ENCODE measurements at places on chromosomes 1 and 21.

GRCh38 chr1:57162607-57163261, 196.9 kb upstream of the C8B start:
- no peak for DNase-seq

- DNase-seq, result no peak
Measured at GRCh38 chr1:77768006-77768405, 8.4 kb upstream of the USP33 start.

GRCh38 chr1:217620814-217621213, 10.1 kb downstream of the GPATCH2 start:
- no peak for DNase-seq

GRCh38 chr1:245575710-245576109, 420.9 kb downstream of the KIF26B start:
- DNase-seq, result no peak

DNA sequence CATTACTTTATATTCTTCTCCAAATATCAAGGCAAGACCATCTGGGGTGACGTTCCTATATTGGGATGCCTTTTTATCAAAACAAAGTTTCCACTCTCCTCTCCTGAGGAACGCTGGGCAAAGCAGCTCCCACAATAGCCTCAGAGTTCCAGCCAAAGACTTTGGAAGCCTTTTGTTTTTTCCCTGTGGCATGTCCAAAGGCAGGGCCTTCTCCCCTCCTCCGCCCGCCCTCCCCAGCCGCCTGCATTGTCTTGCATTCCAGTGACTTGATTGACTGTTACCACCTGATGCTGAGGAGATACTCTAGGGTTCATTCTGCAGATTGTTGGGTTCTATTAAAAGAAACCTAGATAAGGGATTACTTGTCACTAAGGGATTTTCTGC, 43.5 kb downstream of the PROX1 start:
- no peak for DNase-seq

GRCh38 chr21:14825514-14825974, 239.3 kb downstream of the NRIP1 start:
- no peak for DNase-seq

DNA sequence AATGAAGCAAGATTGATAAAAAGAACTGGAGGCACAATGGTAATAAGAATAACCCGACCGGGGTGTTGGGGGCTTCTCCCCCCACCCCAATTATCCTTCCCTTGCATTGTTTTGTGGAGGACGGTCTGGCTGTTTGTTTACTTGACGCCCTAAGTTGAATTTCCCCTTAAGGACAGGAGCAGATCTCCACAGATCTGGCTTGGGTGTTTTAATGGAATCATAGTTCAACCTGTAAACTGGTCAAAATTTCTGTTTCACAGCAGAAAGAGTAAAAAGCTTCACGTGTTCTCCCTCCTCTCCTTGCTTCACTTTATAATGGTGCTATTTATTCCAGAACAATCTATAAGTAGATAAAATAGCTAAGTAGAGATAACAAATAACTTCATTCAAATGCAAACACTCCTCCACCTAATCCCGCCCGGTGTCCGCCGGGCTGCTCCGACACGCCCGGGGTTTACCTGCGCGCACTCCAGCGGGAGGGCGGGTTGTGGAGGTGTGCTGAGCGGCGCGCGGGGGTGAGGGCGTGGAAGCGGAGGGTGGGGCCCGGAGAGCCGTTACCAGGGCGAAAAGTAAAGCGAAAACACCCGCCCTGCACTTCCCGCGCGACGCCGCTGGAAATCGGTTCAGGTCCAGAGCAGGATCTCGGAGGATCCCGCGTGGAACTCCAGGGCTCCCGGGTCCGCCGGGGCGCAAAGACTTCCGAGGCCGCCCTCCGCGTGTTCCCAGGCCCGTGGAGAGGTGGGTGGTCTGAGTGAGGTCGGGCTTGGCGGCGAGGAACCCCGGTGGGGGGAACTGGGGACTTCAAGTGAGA, 2.0 kb upstream of the ATF3 start:
- DNase-seq, result no peak

- DNase-seq, result no peak
Measured at GRCh38 chr1:96772972-96773371, 51.4 kb downstream of the PTBP2 start.

GRCh38 chr1:14873677-14874076, 275.2 kb downstream of the KAZN start:
- no peak for DNase-seq

GRCh38 chr1:153119491-153119971, 6.2 kb upstream of the SPRR2F start:
- DNase-seq, result no peak

DNA sequence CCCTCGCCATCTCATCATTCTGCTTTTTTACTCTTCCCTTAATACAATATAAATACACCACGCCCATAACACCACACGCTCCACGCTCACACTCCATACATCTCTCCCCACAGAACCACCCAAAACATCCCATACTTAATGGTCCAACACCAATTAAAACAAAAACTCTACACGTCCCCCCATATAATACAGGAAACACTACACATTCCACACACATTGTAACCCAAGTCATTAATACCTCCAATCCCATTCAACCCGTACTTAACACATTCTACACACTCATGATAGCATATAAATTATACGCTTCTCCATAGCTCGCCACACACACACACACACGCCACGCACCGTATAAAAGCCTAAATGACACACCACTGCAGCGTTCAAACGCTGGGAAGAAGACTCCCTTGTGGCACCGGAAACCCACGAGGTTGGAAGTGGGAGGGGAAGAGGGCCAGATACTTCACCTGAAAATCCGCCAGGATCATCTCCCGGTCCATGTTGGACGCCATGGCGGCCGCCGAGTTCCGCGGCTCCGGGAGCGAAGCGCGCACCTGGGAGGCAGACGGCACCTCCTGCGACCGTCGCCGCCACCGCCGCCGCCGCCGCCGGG, 659 bp downstream of the FAF1 start:
- no peak for DNase-seq

GRCh38 chr1:107926436-107927080, 38.4 kb downstream of the VAV3 start:
- no peak for DNase-seq

DNA sequence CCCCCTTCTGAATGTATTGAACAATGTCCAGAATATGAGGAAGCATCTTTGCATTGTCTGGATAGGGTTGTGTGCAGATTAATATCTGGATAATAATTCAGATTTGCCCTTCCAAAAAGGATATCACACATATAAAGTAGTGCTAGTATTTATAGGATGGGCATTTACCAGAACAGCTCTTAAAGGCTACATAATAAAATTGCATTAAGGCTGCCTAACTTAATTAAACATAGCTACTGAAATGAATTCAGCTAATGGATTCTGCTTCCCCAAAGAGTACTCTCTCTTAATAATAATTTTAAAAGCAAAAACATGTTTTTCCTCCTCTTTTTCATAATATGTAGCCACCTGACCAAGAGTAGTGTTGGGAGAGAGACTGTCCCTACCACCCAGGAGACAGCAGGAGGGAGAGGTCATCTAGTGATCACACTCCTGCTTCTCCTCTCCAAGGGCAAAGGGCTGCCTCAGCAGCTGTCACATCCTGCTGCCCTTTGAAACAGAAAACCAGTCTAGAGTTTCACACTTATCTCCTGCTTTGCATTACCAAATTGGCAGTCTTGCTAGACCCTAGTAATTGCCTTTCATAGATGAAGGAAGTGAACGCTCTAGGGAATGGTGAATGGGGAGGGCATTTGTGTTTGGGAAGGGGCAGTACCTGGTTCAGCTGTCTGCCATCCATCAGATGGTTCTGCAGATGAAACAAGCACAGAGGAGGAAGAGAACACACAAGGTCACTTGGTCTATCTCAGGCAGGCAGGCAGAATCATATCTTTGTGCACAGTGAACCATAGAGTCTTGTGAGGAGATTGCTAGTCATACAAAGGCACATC, 29.3 kb upstream of the DDAH1 start:
- DNase-seq, result no peak

GRCh38 chr1:244154508-244154871, 103.4 kb downstream of the ZBTB18 start:
- no peak for DNase-seq

DNA sequence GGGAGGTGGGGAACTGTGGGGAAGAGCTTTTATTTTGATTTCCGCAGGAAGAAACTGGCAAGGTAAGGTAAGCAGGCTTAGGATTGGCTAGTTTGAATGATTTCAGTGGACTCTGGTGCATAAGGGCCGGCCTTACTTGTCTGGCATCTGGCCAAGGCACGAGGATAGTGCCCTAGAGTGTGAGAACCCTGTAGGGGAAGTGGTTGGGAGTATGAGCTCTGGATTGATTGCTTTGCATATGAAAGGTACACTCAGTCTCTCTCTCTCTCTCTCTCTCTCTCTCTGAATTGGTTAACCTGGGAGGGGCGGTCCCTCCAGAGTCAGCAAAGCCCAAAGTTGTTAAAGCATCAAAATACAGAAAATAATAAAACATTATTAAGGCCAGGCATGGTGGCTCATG, 463.0 kb downstream of the SIPA1L2 start:
- no peak for DNase-seq

GRCh38 chr1:175976865-175977642, 230.0 kb downstream of the COP1 start:
- DNase-seq, result peak; percentile 4

- no peak for DNase-seq
Measured at GRCh38 chr1:4512636-4513035, 141.8 kb upstream of the AJAP1 start.

DNA sequence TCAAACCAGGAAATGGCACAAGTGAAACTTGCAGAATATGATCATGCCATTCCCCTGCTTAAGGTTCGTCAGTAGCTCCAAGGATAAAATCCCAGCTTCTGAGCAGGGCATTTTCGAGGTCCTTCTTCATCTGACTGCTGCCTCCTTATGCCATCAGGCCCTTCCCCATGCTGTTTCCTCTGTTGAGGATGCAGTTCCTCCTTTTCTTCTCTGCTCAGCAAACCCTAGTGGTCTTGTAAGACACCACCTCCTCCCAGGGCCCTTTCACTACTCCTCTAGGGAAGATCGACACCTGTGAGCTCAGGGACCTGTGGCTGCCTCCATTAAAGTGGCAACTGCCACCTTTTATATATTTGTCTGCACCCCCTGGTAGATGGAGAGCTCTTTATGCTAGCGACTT, 62.1 kb upstream of the JUN start:
- no peak for DNase-seq
